ENCODE measurements at places on chromosomes 3 and 15.

- DNase-seq: no peak
Measured at GRCh38 chr15:26771168-26771567, 1.7 kb downstream of the GABRB3 start.

DNA sequence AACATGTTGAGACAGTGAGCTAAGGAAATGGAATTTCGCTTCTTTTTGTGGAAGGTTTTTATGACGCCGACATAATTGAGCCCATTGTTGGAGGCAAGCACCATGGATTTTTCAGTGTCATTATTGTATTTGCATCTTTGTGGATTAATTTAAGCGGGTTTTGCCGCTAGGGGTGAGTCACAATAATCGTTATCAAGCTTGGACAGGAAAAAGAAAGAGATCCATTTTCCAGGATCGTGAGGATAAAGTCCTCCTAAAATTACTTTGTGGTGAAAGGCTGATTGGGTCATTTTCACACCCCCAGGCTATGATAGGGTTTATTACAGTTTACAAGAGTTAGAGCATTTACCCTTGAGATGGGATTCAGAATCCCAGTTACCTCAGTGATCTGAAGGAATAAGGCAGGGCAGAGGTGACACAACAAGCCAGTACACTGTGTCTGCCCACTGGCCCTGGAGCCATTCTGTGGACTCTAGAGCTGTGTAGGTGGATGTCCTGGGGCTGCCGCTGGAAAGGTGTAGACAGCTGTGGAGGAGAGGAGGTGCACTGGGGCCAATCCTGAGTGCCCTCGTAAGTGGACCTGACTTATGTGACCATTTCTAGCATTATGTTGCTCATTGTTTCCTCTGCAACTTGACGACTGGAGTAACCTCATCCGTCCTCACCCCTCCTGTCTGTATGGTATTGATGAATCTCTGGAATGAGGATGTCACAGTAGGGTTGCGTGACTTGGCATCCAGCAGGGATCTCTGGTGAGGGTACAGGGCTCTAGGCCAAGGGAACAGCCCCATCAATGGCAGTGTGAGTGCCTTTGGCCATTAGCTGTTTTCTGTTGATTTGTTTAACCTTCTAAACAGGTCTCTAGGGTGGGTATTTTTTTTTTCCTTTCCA lies 370.1 kb downstream of the LRTM1 start:
- no peak for DNase-seq

GRCh38 chr3:131957980-131958379 lies 76.8 kb downstream of the CPNE4 start:
- DNase-seq: no peak

- DNase-seq: no peak
Measured at GRCh38 chr15:51830276-51830806, 888 bp downstream of the TMOD3 start.

GRCh38 chr3:1082108-1082507 lies 10.7 kb upstream of the CNTN6 start:
- DNase-seq: no peak

DNA sequence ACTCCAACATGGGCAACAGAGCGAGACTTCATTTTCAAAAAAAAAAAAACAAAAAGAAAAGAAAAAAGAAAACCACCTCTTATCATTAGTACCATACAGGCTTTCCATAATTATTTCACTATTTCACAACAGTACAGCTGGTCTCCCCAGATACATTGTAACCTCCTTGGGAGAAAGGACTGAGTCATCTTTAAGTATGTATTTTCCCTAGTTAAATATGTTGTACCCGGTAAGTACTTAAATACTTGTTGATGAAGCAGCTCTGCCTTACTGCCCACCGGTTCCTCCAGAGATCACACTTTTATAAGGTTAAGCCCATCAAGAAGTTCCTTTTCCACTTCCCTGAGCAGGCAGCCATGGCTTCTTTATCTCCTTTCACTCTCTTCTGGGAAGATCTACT lies 789.5 kb upstream of the CFAP20DC start:
- no peak for DNase-seq

DNA sequence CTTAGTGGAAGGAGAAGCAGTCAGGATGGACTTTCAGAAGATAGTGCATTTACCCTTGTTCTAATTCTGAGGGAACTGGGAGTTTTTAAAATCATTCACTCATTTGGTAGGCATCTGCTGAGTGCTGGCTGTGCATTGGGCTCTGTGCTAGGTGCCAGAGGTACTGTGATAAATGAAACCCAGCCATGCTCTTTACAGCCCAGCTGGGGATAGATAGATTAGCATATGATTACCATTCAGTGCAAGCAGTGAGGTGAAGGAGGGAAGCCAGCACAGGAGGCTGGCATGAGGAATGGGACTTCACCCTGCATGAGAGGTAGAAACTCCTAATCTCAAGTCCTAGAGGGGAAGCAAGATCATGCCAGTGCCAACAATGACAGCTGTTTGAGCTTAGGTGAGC lies 361.9 kb upstream of the TRIM42 start:
- DNase-seq: no peak

DNA sequence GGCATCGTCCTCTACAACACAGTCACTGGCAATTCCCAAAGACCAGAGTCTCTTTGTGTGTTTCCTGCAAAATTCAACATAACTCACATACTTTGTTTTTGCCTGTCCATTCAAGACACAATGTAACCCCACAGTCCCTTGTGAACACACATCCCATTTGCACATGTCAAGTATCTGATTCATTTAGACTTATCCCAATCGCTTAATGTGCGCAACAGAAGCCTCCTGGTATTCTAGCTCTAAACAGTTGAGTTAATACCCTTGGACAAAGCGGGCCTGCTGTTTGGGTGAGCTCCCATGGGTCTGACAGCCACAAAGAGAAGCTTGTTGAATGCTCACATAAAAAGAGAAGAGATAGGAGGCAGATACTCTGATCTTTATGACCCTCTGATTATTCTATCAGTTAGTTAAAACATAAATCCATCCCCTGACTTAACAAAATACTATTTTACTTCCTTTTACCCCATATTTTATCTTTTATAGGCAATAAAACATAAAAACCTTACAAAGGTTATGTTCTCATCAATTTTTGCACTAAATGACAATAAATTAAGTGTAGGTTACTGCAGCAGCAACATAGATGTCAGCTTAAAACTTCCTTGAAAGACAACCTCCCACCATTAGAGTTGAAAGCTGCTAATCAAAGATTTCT lies 79.4 kb downstream of the ANXA2 start:
- DNase-seq: no peak

DNA sequence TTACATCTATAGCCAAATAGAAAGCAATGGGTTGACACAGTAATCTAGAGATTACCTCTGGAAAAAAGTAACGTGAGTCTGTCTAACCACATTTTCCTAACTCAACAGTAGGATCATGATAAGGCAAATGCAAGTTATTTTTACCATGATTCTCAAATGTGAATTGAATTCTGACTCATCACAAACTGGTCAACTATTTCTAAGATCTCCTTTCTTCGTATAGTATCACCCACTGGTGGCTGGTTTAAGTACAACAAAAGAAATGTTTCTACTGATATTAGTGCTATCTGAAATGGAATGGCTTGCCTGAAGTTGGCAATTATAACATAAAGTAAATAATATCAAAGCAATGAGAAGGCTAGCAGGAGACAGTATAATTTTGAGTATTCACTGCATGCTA lies 102.2 kb downstream of the ABI3BP start:
- no peak for DNase-seq

DNA sequence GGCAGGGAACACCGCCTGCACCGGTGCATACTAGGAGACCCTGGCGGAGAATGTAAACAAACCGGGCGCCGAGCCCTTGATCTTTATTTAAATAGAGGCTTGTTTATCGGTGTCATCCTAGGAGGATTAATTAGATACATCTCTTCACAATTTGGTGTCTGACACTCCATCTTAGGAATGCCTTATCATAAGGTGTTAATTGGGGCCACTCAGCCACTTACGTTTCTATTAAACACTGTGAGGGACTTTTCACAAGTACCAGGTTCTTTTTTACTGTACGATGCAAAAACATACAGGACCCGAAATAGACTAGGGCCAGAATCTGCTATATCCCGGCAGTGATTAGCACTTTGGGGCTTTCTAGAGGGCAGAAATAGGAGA lies 8.0 kb downstream of the EOMES start:
- DNase-seq: no peak

GRCh38 chr15:55372701-55373440 lies 35.3 kb downstream of the CCPG1 start:
- no peak for DNase-seq

DNA sequence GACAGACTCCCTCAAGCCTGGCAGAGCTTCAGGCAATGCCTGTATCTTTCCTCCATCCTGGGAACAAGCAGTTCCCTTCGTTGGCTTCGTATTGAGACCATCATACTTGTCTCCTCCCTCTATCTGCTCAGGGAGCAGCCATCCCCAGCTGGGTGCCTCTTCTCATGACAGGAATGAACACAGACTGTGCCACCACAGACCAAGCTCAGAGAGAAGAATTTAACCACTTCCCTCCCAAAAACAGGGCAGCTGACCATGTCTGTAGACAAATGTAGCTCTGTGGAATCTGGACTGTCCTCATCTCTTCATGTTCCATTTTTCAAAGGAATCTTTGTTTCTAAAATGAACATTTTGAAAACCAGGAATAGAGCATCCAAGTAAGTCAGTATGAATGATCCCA lies 245.4 kb downstream of the ERC2 start:
- no peak for DNase-seq

GRCh38 chr15:55031727-55032126 lies 165.0 kb downstream of the RSL24D1 start:
- no peak for DNase-seq

DNA sequence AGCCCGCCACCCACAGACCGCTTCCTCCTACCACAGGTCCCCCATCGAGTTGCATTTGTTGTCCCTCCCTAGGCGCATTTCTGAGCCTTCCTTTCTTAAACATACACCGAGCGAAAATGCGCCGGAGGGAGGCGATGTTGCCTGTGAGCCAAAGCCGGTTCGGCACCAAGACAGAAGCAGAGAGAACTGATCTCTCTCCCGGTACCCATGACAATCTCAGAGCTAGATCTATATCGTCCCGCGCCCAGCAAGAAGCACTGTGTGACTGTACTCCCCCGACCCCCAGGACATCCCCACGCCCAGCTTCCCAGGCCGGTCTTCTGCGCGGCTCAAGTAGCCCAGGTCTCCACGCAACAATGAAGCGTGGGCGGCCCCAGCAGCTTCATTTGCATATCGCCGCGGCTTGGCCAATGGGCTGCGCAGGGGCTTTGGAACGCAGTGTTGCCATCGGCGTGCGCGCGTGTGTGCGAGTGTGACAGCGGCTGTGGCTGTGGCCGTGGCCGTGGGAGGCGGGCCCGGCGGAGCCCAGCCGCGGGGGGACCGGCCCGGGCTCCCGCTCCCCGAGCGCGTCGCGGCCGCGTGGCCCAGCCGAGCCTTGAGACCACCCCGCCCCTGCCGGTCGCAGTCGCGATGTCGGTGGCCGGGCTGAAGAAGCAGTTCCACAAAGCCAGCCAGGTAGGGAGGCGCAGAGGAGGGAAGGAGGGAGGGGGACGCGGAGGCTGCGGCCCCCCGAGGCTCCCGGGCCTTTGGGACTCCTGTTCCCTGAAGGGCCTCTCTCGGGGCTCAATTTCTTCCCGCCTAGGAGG lies at the start of gene SH3GL3:
TSS of gene SH3GL3 (plus strand) at position 438 of the 806 bp plus-strand sequence. CDS start at position 631, 193 bp downstream.
- no peak for DNase-seq

DNA sequence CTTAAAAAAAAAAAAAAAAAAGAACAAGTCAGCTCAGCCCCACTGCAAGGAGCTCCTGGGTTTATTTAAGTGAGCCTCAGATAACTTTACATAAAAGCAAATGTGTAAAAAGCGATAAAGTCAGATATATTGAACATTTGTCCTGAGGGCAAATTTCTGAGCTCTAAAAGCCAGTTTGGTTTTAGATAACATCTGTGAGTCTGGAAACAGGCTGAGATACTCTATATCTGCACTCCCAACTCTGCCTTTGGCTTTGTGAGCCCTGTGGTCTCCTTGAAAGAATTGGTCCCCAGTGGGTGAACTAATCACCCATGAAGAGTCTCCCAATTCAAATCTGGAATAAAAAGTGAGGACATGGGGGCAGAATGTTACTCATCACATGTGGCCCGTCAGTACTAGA lies 104.6 kb downstream of the APBA2 start:
- no peak for DNase-seq

- DNase-seq: no peak
Measured at GRCh38 chr3:45473841-45474240, 85.5 kb downstream of the LARS2 start.

DNA sequence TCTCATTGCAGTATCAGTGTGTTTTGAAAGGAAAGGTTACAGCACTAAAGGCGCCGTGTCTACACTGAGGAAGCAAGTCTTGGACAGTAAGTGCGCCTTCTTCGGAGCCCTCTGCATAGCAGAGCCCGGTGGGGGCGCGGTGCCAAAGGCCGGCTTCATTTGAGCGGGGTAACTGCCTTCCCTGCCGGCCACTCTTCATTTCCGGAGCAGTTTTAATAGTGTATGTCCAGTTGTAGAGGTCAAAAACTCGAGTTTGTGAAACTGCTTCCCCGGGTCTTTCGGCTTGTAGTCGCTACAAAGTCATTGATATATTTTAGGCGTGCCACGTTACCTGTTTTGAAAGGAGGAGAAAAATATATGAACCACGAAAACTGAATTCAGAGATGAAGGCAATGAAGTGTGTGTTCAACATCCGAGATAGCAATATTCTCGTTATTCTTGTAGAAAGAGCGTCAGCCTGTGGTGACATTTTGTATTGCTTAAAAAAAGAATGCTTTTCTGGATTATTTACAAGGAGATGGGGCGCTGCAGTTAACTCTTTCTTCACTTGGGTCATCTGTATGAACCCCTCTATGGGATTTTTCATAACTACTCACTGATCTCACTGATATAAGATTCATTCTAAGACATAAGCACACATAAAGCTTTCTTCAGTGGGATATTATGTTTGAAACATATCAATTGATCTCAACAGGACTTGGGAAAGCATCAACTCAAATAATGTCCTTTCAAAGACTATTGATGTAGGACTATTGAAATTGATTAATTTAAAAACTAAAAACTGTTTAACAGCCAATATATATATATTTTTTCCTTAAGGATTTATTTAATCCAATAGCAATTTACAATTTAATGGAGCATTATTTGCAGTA lies 3.0 kb downstream of the ALCAM start:
- DNase-seq: no peak

DNA sequence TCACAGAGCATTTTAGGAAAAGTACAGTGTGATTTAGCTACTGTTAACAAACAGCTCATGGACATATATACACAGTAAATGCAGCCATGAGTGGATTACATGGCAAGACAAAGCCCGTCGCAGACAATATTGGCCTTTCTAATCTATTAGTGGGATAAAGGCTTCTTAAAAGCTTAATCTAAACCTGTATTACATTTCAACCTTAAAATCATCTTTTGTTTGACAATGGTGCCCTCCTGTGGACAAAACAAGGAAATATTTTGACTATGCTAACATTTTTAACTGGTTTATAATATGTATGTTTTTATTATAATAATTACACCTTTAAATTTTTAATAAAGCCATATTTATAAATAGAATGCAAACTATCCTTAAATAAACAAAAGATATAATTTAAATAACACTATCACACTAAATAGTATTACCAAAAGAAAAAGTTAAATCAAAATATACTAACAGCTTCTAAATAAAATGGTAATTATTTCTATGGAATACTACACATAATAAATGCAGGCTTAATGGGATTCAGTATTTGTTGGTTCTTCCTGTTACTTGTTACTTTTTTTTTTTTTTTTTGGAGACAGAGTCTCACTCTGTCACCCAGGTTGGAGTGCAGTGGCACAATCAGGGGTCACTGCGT lies 38.6 kb downstream of the TAFA4 start:
- no peak for DNase-seq

GRCh38 chr15:42608110-42608531 lies 32.7 kb downstream of the STARD9 start:
- no peak for DNase-seq
